ENCODE measurements at places on chromosomes 13 and 19.

- DNase-seq, result no peak
These were observed 9.3 kb downstream of the ALOX5AP start for GRCh38 chr13:30744681-30745077.

GRCh38 chr13:43596924-43597598 lies 189.7 kb downstream of the ENOX1 start:
- no peak for DNase-seq

DNA sequence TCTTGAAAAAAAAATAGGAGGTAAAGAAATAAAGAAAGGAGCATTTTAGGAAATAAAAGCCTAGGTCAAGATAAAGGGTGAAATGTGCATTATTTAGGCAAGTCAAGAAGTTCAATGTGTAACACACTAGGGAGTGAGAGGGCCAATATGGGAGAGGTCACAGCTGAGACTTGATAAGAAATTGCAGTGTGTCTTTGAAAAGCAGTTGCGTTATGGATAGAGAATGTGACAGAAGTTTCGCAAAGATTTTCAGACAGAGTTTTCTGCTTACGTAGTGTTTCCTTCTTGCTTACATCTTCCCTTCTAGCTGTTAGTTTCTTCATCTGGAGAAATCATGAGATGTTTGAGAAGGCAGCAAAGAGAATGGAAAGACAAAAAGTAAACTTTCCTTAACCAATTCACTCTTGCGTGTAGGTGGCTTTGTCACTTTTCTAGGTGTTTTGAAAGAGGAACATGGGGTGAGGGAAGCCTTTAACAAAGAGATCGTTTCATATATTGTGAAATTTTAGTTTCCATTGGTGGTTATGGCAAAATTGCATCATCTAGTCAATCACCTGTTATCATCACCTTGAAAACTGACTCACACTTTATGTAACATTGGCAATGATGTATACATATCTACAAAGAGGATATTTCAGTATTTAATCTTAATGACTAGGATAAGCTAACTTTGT lies 975.5 kb downstream of the OLFM4 start:
- DNase-seq, result no peak

DNA sequence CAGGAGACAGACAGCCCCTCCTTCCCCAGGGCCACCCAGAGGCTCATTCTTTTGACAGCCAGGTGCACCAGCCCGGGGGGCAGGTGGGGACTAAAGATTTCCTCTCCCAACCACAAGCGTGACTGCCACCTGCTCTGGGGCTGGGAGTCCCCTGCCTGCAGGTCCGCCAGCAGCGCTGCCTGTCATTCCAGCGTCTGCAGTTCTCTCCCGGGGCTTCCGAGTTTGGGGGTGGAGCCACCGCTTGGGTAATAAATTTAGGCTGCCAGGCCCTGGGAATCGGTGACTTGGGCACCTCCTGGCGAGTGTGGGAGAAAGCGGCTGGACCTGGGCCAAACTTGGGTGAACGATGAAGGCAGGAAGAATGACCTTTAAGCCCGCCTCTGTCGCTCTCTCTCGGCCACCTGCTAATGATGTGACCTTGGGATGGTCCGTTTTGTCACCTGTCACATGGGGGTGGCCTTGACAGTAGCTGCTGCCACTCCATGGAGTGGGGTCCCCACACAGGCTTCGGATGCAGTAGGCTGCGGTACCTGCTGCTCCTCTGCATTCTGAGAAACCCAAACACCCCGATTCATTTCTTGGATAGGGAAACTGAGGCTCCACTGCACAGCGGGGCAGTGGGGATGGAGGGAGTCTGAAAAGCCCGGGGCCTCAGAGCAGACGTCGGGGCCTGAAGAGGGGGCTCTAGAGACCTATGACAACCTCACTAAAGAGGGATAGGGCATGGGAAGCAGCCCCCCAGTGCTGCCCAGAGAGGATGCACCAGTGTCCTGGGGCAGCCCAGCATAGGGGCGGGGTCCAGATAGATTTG lies 12.8 kb downstream of the FUT6 start:
- peak; percentile 73 for DNase-seq

- peak; percentile 19 for DNase-seq
These were observed 46.4 kb downstream of the PSG3 start for GRCh38 chr19:42693760-42694350.

DNA sequence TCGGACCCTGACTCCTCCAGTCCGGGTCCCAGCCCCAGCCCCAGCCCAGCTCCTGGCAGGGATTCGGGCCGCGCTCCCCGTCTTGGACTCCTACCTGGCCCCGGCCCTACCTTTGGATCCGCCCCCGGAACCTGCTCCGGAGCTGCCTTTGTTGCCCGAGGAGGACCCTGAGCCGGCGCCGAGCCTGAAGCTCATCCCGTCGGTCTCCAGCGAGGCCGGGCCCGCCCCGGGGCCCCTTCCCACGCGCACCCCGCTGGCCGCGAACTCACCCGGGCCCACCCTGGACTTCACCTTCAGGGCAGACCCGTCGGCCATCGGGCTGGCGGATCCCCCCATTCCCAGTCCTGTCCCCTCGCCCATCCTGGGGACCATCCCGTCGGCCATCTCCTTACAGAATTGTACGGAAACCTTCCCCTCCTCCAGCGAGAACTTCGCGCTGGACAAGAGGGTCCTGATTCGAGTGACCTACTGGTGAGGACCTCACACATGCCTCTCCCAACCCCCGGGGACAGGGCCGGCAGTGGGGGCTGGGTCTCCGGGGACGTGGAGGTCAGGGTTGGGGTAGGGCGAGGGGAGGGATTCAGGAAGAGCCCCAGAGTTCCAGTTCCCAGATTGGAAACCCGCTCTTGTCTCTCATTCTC lies 732 bp downstream of the SELENOV start:
- no peak for DNase-seq

DNA sequence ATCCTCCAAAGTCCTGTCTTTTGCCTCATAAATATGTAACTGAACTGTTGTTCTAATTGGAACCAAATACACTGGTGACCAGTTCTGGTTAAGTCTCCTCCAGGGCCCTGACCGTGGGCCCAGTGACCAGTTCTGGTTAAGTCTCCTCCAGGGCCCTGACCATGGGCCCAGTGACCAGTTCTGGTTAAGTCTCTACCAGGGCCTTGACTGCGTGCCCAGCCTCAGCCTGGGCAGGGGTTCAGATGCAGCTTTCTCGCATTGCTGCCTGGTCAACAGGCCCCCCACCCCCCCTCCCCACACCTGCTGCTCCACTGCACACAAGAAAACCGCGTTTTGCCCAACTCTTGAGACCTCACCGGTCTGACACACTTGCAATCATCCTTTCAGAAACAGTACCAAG lies 3.8 kb upstream of the GRTP1 start:
- no peak for DNase-seq

DNA sequence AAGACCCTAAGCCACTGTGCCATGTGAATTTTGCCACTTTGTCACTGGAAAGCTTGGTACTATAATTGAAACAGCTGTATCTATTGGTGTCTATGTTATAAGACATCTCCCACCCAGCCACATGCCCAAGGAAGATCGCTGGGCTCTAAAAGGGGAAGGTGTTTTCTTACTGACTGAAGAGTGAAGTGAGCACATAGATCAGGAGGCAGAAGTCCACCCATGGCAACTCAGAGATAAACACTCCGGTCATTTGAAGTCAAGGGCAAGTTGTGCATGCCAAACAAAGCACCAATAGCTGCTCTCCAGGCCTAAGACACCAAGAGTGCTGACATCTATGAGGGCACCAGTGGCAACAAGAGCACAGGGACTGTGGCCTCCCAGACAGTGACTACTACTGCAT lies 153.8 kb downstream of the KCTD12 start:
- no peak for DNase-seq

DNA sequence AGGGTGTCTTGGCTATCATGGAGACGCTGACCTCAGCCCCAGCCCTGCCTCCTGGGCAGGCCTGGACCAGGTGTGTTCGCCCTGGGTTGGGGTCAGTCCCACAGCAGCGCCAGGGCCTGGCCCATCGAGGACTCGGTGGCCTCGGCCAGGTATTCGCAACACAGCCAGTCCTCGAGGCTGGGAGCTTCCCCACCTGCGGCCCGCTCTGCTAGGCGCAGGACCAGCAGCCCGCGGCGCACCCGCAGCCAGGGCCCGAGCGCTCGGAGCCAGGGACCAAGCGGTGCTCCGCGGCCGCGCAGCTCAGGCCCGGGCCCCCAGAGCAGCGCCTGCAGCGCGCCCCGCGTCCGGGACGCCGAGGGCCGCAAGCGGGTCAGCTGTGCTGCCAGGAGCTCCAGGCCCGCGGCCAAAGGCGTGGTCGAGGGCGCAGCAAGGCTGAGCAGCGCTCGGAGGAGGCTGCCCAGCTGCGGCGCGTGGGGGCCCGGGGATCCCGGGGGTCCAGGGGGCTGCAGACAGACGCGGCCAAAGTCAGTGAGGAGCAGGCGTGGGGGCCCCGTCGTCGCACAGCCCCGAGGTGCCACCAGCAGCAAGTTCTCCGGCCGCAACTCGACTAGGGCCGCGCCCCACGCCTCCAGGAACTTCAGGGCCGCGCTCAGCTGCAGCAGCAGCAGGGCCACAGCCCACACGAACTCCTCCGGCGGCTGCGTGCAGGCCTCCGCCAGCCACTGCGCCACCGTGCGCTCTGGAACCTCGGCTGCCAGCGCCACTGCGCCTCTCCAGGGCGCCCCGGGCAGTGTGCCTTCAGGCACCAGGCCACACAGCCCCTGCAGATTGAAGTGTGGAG lies 6.2 kb downstream of the PEAK3 start:
- DNase-seq, result no peak

DNA sequence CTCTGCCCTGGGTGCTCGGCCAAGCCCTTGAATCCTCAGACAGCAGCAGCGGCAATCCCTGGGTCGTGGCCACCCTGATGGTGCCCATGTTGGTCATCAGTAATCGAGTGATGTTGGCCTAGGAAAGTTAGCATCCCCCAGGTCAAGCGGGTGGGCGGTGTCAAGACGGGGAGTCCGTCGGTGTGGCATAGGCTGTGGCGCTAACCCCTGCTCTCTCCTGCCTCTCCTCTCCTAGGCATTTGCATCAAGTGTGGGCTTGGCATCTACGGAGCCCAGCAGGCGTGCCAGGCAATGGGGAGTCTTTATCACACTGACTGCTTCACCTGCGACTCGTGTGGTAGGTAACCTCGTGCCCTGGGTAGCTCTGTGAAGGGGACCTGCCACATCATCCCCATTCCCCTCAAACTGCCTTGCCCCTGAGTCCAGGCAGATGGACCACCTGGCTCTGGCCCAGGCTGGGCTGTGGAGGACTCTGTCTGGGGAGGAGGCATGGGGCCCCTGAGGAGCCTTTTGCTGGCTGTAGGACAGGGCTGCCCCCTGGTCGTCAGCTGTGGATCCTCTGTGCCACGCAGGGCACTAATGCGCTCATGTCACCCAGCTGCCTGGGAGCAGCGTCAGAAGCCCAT lies 8.7 kb downstream of the WTIP start:
- no peak for DNase-seq

- DNase-seq, result no peak
These were observed 25.3 kb downstream of the MED4 start for GRCh38 chr13:48069573-48069972.

- no peak for DNase-seq
These were observed 2.4 kb downstream of the SLC8A2 start for GRCh38 chr19:47469363-47469700.

- DNase-seq, result no peak
These were observed 145.5 kb downstream of the URI1 start for GRCh38 chr19:30087381-30088138.

DNA sequence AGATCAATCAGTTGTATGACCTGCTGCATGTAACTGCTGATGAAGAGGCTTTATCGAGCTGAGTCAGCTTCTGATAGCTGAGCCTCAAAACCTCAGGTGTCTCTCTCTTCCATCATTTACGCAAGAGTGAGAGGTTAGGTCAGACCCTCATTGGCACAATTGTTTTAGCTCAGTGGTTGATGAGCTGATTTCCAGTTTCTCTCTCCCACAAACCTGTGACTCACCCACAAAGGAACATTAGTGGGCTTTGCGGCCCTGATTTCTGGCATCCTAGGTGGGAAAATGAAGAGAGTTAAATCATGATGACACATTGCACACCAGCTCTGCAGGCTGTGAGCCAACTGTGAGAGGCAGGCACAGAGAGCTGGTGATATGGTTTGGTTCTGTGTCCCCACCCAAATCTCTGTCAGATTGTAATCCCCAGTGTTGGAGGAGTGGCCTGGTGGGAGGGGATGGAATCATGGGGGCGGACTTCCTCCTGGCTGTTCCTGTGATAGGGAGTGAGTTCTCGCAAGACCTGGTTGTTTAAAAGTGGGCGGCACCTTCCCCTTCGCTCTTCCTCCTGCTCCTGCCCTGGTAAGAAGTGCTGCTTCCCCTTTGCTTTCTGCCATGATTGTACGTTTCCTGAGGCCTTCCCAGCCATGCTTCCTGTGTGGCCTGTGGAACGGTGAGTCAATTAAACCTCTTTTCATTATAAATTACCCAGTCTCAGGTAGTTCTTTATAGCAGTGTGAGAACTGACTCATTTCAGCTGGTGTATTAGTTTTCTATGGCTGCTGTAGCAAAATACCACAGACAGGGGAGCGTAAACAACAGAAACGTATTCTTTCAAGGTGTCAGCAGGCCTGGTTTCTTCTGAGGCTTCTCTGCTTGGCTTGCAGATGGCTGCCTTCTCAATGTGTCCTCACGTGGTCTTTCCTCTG lies 33.5 kb upstream of the TMTC4 start:
- no peak for DNase-seq

- DNase-seq, result no peak
These were observed 2.1 kb downstream of the ACTN4 start for GRCh38 chr19:38649305-38650171.

DNA sequence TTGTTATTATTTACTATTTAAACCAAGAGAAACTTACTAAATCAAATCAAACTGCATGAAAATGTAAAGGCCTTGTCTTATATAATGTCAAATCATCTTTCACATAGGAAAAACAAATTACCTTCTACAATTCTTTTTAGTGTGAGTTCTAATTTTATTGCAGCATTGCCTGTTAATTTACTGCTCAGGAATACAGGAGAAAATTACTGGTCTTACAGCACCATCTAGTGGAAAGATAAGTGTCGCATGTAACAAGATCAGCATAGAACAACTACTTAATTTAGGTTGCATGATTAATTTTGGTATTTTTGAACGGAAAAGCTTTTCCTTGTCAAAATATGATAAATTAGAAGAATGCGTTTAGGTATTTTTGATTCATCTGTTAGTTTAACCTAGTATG lies 502.7 kb downstream of the UQCRFS1 start:
- DNase-seq, result no peak

DNA sequence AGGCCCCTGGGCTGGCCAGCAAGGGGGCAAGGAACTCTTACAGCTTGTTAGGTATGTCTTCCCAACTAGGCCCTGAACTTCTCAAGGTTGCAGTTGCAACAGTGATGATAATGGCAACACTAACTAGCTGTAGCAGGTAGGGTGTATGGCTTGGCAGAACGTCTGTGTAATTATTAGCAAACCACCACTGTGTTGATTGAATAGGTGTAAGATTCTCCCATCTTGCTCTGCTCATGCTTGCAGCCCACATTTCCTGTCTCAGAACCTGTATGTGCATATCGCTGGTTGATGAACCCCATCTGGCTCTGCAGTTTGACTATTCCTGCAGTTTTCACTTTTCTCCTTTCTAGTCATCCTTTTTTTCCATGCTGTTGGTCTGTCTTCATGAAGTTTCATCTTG lies 178.8 kb downstream of the KATNAL1 start:
- no peak for DNase-seq

Data from glutamatergic neuron (in vitro differentiated cells).